ENCODE measurements at places on chromosomes 7 and 10.
A peak's percentile ranks its signal among the peaks of the same experiment; 100 is the strongest.

DNA sequence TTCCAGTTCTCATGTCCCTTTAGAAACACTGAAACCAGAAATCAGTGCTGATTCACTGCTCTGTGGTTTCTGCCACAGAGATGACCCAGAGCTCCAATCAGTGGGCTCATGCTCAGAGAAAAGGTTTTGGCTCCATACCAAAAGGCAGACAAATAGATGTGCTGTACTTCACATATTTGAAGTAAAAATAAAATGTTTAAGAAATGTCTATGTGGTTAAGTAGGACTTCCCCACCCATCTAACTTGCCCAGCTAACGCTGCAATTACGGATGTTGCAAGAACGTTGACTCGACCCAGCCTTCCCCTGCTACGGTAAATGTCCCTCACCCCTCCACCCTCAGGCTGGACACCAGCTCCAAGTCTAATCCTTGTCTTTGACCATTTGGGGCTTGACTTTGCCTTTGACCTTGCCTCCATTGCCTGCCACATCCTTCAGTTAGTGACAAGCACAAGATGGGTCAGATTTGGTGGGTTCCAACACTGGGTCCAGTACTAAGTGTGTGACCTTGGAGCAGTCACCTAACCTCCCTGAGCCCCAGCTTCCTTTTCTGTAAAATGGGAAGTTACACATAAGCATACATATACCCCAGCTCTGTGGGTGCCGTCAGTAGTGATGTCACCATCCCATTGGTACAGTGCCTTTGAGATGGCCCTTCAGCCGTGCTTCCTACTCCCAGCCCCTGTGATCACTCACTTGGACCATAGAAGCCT, 95.8 kb downstream of the CHST15 start:
- no peak for DNase-seq

DNA sequence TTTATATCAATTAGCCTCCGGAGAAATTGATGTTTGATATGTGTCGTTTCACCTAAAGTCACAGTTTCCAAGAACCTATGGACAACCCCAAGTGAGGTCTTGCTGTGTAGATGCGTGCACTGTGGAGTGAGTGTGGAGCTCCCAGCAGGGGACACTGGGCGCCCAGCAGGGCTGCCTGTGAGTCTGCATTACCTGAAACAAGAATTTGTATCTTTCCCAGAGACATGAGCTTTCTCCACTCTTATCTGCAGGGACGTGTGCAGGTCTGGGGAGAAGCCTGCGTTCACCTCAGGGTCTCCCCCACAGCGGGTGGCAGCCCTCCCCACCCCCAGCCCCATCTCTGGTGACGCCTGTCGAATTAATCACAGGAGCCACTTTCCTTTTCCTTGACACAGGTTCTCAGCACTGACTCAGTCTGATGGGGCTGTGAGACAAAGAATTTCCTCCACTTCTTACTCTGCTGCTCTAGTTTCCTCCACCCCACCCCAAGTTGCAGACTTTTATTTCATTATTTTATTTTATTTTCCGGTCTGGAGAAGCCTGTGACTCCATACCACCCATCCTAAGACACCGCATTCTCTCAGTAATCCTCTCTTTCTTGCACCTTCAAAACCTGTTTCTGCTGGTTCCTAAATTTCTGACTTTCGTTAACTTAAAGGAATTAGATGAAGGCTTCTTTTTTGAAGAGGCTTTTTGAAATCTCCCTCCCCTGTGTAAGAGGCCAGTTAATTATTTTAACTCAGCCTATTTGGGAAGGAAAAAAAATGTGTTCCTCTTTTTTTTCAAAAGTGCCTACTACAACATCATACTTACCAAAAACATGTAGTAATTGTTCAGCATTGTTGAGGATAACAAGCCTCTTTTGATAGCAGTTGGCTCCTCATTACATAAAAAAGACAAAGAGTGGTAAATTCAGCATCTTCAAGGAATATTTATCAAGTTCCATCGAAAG, 17.0 kb upstream of the INSIG1 start:
- DNase-seq: no peak

- DNase-seq: no peak
Observed at GRCh38 chr7:96017877-96018276, 245.5 kb downstream of the DYNC1I1 start.

DNA sequence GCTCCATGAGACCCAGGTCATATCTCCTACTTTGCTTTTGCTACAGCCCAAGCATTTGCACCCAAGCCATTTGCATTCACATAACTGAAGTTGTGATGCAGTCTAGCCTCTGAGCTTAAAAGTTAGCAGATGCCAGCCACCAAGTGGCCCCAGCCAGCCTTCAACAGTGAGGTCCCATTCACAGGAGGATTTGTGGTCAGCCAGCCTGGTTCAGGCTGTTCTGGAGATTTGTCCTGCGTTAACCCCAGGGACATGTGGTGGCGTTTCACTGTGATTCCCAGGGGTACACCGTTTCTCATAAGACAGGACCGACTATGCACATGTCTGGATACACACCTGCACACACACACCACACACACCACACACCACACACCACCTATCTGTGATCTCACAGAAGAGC, 51.2 kb downstream of the GPR26 start:
- no peak for DNase-seq

- no peak for DNase-seq
Observed at GRCh38 chr7:72466797-72467196, 54.7 kb upstream of the CALN1 start.

GRCh38 chr7:141550386-141551093, 670 bp upstream of the AGK start:
- DNase-seq: no peak

- peak; percentile 43 for DNase-seq
Observed at GRCh38 chr7:105677817-105678573, 96.7 kb upstream of the EFCAB10 start.

DNA sequence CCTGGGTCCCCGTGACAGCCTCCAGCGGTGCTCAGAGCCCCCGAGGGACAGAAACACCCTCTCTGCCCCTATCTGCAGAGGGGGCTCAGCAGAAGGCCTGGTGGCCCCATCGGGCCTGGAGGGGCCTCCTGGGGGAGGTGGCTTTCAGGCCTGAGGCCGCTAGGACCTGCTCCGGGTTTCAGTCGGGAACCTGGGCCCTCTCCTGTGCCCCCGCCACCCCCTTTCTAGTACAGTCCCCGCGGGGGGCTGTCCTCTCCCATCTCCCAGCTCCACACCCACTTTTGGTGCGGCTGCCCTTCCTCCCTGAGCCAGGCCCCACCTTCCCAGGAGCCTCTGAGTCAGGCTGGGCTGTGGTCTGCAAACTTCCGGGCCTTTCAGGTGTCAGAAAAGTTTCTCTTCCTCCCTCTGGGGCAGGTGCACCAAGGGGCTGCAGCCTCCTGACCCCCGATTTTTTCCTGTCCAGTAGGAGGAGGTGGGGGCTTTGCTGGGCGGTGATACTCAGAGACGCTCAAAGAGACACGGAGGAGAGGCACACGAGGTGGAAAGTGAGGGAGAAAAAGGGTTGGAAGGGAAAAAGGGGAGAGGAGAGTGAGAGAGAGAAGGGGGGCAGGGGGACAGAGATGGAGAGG, 692 bp downstream of the CARD11 start:
- DNase-seq: peak; percentile 43
